DND-41 (cell line): ENCODE measurements at places on chromosomes 6 and 20.

GRCh38 chr20:1206366-1207148 lies 3.3 kb downstream of the C20orf202 start:
- DNase-seq, result no peak

DNA sequence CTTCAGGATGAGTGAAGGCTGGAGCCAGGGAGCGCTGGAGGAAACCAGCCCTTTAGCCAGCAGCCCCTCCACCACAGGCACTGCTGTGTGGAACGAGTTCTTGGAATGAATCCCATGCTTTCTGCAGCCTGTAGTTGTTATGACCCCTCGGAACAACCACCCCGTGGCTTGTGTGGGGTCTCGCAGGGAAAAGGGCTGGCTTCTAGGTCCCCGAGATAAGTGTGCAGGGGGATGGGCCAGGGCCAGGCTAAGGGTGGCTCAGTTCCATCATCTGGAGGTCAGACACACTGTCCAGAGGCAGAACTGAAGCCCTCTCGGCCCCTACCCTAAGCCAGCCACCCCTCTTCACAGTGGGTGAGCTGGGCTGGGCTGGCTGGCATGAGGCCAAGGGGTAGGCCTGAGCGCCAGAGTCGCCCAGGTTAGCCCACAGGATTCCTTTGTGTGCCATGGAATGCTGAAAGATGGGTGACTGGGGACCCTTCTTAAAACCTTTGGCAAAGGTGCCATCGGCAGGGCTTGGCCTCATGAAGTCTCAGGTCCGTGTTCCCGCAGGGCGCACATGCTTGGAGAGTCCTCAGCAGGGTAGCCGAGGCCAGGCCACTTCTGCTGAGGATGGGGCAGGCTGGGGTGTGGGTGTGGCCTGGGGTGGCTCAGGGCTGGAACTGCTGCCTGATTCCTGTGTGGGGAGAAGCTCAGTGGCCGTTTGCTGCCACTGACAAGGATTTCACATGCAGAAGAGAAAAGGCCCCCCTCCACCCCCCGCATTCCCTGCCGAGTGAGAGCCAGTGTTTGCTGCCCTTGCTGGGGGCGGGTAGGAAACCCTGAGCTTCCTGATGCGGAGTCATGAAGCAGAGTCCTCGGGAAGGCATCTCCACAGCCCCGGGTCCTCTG lies 24.6 kb downstream of the SPATA2 start:
- DNase-seq, result no peak

GRCh38 chr6:112920994-112921393 lies 573.9 kb downstream of the RFPL4B start:
- DNase-seq, result no peak

DNA sequence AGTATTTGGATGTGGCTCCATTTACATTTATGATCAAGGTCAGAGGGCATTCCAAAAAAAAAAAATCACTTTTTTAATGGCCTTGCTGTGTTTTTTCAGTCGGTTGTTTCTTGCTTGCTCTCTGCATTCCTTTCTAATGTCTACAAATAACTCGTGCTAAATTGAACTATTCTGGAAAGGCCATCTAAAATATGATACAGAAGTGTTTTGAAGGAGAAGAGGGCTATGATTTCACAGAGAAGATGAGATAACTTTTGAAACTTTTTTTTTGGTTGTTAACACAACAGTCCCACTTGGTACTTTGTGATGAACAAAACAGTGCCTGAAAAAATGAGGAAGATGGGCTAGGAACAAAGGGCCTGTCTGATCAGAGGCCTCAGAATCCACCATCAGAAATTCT lies 156.1 kb upstream of the SMLR1 start:
- DNase-seq, result no peak

GRCh38 chr20:45444050-45444449 lies 25.5 kb upstream of the WFDC2 start:
- peak; percentile 71 for DNase-seq

DNA sequence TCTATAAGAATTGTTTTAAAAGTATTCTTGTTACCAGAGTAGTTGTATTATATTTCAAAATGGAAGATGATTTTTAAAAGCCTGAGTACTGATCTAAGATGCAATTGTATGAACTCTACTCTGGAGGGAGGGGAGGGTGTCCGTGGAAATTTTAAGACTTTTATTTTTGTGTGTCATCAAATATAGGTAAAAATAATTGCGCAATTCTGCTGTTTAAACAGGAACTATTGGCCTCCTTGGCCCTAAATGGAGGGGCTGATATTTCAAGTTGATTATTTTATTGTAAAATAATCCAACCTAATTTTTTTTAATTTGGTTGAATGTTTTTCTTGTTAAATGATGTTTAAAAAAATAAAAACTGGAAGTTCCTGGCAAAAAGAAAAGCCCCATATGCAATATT lies 38.1 kb upstream of the RPP40 start:
- no peak for DNase-seq

DNA sequence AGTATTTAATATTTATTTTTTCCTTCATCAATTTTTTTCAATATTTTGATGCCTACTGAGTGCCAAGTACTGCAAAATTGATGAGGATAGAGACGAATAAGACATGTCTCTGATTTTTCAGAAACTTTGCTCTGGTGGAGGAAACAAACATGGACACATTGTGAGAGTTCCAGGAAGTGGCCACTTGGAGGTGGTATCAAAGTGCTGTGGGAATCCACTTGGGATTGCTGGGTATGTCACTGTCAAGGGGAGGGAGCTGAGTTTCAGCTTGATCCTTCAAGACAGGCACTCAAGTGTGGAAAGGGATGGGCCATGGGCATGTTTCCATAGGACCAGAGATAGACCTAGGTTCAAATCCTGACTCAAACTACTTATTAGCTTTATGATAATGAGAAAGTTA lies 24.5 kb upstream of the ABCC10 start:
- DNase-seq, result no peak

DNA sequence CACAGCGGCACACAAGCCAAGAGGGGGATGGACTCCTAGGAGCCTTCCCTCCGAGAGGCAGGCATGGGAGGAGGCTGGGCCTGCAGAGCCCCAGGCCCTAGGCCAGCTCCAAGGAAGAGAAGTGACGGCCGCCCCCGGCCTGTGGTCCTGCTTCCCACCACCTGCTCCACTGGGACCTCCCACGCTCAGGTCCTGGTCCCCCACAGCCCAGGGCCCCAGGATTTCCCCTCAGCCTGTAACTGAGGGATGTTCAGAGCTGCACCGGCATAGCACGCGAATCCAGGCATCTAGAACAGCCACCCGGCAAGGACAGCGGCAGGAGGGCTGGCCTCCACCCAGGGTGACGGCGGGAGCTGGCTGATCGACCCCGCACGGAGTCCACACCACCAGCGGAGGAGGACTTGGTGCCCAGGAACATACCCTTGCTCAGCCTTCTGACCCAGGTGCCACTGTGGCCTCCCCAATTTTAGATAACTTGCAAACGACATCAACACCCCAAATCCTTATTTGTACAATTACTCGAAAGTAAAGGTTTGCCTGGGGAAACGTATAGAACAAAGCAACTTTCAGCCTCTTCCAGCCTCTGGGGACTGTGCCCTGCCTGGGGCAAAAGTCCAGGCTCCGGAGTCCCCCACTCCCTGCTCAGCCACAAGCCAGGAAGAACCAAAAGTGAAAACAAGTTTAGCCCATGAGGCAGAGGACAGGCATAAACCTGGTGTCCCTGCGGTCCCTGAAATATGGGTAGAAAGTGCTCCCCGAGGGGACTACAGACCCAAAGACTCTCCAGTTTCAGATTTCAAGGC lies 3.5 kb downstream of the GATA5 start:
- no peak for DNase-seq

- DNase-seq, result no peak
These were observed 8.9 kb downstream of the ARHGAP40 start for GRCh38 chr20:38610521-38610920.

DNA sequence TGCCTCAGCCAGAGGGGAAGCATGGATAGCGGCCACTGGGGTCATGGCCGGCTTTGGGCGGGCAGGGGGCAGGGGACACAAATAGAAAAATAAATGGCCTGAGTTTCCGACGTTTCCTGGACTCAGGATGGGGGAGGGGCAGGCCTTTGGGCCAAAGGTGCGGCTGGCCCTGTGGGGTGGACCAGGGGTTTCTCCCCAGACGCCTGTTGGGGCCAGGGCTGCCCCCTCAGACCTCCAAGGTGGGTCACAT lies 6.4 kb upstream of the TCEA2 start:
- no peak for DNase-seq
